ENCODE measurements at places on chromosomes 11 and 22. TPM values are rescaled to one million over a fixed set of nuclear protein-coding genes. Genes with fewer than 3 reads are reported as not detected.

RTL10 gene
- 8.8 TPM for total RNA-seq

SLCO2B1 gene
- 9.8 TPM for total RNA-seq

SLC5A4 gene
- total RNA-seq, result 1.3 TPM

C22orf31 gene
- total RNA-seq, result not detected

All from melanocyte of skin (primary cell).